ENCODE measurements at places on chromosomes 12 and 14.
A peak's percentile ranks its signal among the peaks of the same experiment; 100 is the strongest.

- no peak for DNase-seq
Observed at GRCh38 chr14:24443053-24443665, 583 bp upstream of the SDR39U1 start.

DNA sequence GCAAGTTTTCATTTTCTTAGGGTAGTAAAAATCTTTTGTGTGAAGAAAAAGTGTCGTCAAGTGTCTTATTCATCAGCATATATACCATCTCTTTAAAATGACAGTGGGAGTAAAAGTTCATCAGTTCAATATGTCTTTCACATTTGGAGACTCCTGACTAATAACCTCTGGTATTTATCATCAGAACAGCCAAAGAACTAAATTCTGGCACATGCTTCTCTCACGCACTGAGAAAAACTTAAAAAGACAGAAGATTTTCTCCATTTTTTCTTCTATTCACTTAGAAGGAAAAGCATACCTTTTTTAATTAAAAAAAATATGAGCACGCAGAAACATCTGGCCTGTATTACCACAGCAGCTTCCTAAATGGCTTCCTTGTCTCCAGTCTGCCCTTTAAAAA is 265.7 kb downstream of the AKAP6 start:
- no peak for DNase-seq

GRCh38 chr14:29518335-29518734 is 409.3 kb downstream of the PRKD1 start:
- DNase-seq: peak; percentile 34

- DNase-seq: no peak
Observed at GRCh38 chr12:16504200-16504599, 101.8 kb downstream of the LMO3 start.

GRCh38 chr12:128680555-128680954 is 143.2 kb downstream of the SLC15A4 start:
- DNase-seq: no peak
